ENCODE measurements at places on chromosomes 16 and 17.
A peak's percentile ranks its signal among the peaks of the same experiment; 100 is the strongest.

DNA sequence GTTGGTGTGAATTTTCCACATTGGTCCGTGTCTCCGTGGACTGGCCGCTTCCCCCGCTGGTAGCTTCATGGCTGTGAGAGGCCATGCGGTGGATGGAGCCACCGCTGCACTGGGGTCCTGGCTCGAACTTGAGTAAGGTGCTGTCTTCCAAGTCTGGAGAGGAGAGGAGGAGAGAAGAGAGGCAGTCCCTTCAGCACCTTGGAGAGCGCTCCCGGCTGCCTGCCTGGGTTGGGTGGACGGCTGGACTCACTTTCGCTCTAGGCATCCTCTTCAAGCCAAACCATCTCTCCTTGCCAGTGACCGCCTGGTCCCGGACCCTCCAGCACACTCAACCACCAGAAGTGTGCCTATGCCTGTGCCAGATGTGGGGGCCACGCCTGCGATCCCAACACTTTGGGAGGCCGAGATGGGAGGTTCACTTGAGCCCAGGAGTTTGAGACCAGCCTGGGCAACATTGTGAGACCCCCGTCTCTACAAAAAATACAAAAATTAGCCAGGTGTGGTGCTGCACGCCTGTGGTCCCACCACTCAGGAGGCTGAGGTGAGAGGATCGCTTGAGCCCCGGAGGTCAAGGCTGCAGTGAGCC lies 6.2 kb downstream of the JPH3 start:
- H3K36me3 ChIP-seq: no peaks in the 10 kb centered on the region
- no peak overlapping the region for H3K4me3 ChIP-seq
- no peaks in the 10 kb centered on the region for H3K4me1 ChIP-seq
- DNase-seq: peak; percentile 57

GRCh38 chr17:71338396-71338795 lies 782.4 kb upstream of the SOX9 start:
- no peak overlapping the region for H3K27ac ChIP-seq
- H3K36me3 ChIP-seq: no peaks in the 10 kb centered on the region
- no peaks in the 10 kb centered on the region for H3K27me3 ChIP-seq
- DNase-seq: no peak
- H3K4me3 ChIP-seq: no peak overlapping the region

- H3K36me3 ChIP-seq: no peaks in the 10 kb centered on the region
- no peak overlapping the region for H3K4me3 ChIP-seq
- peaks cover 4% of the 10 kb centered on the region for H3K4me1 ChIP-seq
- H3K27ac ChIP-seq: no peak overlapping the region
These were observed 26.0 kb downstream of the KCNJ16 start for GRCh38 chr17:70100983-70101382.

GRCh38 chr17:50100480-50100883 lies 5.3 kb downstream of the PDK2 start:
- peak overlapping the region; percentile 55 for H3K4me3 ChIP-seq
- H3K36me3 ChIP-seq: peaks cover 51% of the 10 kb centered on the region
- peaks cover 78% of the 10 kb centered on the region for H3K4me1 ChIP-seq
- DNase-seq: no peak
- H3K27me3 ChIP-seq: no peaks in the 10 kb centered on the region

DNA sequence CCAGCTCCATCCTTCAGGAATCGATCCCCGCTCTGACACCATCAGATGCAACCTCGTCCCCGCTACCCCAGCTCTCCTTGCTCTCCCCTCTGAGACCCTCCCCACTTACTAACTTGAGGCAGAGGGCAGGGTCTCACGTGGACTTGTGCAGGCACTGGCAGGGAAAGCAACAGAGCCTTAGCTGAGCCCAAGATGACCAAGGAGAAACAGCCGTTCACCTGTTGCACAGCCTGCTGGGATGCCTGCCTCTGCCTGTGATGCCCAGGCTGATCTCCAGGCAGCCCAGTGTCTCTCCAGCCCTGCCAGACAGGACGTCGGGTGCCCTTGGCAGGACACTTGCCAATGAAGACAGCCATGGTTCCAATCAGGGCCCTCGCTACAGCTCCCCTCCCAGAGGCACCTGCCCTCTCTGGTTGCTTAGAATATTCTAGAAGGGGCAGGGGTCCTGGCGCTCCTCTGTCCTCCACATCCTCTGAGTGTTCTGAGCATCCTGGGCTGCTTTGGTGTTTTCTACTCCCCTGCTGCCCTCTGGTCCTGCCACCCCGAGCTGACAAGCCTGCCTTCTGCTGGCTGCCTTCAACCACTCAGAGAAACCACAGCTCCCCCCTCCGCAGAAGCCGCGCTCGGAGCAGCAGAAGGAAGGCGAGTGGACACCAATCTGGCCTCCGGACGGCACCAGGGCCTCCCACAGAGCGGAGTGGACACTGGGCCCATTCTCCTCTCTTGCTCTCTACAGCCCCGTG lies 6.7 kb downstream of the CEP295NL start:
- DNase-seq: no peak
- peaks cover 7% of the 10 kb centered on the region for H3K36me3 ChIP-seq
- no peaks in the 10 kb centered on the region for H3K27me3 ChIP-seq
- H3K27ac ChIP-seq: peak overlapping the region; percentile 85
- H3K4me3 ChIP-seq: peak overlapping the region; percentile 3

DNA sequence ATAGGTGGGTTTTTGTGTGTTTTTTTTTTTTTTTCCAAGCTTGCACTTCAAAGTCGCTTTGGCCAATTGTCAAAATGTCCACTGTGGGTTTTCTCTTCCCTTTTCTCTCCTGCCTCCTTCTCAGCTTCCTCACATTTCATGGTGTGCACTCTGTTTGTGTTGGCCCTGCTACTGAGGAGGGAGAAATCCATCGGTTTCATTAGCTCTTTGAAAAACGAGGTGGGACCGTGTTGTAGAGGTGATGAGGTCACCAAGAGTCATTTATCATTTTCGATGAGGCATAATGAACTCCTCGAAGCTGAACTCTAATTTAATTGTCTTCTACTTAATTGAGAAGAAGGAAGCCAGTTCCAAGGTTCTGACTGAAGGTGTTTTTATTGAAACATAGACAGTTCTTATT lies 174.4 kb upstream of the TOX3 start:
- H3K27ac ChIP-seq: no peak overlapping the region
- H3K4me1 ChIP-seq: no peaks in the 10 kb centered on the region
- no peak overlapping the region for H3K4me3 ChIP-seq
- no peaks in the 10 kb centered on the region for H3K36me3 ChIP-seq
- H3K27me3 ChIP-seq: no peaks in the 10 kb centered on the region

GRCh38 chr16:9191274-9191850 lies 99.9 kb downstream of the HAPSTR1 start:
- no peak overlapping the region for H3K4me3 ChIP-seq
- no peaks in the 10 kb centered on the region for H3K4me1 ChIP-seq
- no peaks in the 10 kb centered on the region for H3K36me3 ChIP-seq
- H3K27me3 ChIP-seq: peaks cover 6% of the 10 kb centered on the region
- no peak for DNase-seq

DNA sequence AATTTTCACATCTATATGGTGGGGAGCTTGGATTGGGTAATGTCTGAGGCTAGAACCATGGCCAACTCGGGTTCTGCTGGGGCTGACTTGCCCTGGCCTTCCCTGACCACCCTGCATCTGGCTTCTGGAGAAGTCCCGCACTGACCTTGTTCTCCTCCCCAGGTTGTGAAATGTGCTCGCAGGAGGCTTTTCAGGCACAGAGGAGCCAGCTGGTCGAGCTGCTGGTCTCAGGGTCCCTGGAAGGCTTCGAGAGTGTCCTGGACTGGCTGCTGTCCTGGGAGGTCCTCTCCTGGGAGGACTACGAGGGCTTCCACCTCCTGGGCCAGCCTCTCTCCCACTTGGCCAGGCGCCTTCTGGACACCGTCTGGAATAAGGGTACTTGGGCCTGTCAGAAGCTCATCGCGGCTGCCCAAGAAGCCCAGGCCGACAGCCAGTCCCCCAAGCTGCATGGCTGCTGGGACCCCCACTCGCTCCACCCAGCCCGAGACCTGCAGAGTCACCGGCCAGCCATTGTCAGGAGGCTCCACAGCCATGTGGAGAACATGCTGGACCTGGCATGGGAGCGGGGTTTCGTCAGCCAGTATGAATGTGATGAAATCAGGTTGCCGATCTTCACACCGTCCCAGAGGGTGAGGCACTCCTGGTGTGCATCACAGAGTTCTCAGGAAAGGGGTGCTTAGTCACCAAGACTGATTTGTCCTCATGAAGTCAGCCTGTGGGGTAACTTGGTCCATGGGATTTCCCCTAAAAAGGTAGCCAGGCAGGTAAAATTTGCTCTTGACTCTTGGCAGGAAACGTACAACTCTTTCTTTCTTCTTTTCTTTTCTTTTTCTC lies 6.1 kb downstream of the NOD2 start:
- H3K27me3 ChIP-seq: peaks cover under 1% of the 10 kb centered on the region
- H3K4me3 ChIP-seq: no peak overlapping the region
- peaks cover 5% of the 10 kb centered on the region for H3K36me3 ChIP-seq
- peak overlapping the region; percentile 20 for H3K27ac ChIP-seq
